ENCODE measurements at places on chromosomes 13 and 19.

DNA sequence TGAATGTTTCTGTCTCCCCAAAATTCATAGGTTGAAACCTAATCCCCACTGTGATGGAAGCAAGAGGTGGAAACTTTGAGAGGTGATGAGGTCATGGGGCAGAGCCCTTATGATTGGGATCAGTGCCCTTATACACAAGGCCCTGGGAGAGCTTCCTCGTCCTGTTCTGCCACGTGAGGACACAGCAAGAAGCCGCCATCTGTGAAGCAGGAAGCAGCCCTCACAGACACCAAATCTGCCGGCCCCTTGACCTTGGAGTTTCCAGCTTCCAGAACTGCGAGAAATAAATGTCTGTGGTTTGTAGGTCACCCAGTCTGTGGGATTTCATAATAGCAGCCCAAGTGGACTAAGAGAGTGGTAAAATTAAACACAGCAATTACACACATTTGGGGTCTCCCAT lies 737.4 kb downstream of the UQCRFS1 start:
- DNase-seq, result no peak

DNA sequence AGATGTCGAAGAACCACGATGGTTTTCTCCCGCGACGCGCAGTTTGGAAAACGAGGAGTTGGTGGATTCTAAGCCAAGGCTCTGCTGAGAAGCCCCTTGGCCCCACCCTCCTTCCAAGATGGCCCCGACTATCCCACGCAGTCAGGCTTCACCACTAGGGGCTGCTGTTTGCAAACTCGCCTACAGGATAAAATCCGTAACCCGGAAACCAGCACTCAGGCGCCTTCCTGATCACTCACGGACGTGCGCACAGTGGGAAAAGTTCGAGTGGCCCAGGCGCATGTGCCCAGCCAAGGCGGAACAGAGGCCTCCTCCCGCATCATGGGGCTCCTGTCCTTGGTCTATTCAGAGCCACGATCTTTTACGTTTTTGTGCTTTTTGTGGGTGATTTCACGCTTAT lies 19.2 kb upstream of the UQCR11 start:
- DNase-seq, result peak; percentile 47

GRCh38 chr19:38044267-38045111 lies 137.5 kb downstream of the SIPA1L3 start:
- no peak for DNase-seq

- peak; percentile 96 for DNase-seq
These were observed 2.2 kb downstream of the ARHGAP45 start for GRCh38 chr19:1069009-1069779.

GRCh38 chr19:23002690-23003422 lies at the start of gene ZNF728:
Gene ZNF728 (minus strand): TSS chr19:23003176. CDS start chr19:23003030, 146 bp downstream.
- no peak for DNase-seq

- DNase-seq, result no peak
These were observed 3.8 kb upstream of the LILRA5 start for GRCh38 chr19:54316746-54317107.

DNA sequence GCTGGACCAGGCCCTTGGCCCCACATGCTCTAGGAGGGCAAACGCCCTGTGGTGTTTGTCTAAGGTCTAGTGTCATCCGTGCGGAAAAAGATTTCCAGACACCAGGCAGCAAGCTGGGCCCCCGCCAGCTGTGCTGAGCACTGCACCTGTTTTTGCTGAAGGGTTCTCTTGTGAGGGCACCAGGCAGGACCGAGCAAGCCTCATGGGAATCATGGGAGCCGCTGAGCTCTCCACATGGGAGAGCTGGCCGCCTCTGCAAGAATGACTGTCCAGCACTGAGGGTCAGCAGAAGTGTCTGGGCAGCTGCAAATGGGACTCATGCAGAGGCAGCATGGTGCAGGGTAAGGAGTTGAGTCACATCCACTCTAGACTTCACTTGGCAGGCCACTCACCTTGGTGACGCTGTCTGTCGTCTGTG lies 12.0 kb downstream of the B3GNT8 start:
- DNase-seq, result no peak

GRCh38 chr19:38671654-38672053 lies 24.2 kb downstream of the ACTN4 start:
- no peak for DNase-seq

- no peak for DNase-seq
These were observed 6.6 kb upstream of the TPTE2 start for GRCh38 chr13:19567820-19568534.

DNA sequence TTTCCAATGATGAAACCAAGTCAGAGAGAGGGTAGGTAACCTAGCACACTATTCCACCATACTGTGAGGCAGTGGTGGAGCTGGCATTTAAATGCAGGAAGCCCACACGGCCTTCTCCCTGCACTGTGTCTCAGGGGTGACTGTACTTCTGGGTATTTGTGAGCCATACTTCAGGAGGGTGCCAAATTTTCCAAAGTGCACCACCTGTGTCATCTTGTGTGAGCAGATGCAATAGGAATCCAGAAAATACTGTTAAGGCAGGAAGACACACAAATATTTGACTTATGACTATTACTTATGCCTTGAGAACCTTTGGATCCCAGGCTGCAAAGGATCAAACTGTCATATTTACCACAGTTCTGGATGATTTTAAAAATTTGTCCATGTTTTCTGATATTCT lies 17.3 kb downstream of the ZNF229 start:
- no peak for DNase-seq

DNA sequence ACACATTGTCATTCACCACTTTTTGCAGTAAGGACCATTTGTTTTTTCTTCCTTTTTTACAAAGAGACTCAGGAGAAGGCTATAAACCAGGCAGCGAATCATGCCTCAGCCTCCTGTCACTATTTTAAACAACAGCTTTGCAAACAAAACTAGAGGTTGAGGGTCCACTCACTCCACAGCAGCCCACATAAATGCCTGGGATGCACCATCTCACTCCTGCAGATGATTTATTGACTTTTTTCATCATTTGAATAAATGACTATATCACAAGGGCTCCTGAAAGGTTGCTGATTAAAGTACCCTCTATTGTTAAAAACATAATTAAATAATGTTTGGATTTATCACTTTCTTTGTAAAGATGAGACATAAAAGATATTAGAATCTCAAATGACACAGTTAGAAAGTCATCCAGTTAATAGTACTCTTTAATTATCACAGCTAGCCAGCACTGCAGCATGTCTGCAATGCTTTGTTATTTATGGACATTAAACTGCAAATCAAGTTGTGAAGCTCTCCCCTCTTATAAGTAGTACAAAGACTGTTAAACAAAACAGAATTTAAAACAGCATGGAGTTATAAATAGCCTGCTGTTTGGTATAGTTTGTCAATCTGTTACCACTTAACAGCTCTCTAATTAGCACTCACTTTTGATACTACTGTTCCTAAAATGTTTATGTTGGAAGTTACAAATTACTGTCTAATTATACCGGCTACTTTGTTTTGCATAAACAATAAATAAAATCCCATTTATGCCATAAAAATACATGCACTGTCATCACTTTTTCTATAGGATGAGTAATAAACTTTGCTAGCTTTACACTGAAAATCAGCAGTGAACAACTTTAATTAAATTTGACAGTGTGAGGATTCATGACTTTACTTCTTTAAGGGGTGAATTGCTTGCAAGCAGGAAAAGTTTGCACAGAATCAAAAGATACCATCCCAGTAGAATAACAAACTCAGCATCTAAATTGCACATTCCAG lies 853.2 kb downstream of the UQCRFS1 start:
- no peak for DNase-seq

DNA sequence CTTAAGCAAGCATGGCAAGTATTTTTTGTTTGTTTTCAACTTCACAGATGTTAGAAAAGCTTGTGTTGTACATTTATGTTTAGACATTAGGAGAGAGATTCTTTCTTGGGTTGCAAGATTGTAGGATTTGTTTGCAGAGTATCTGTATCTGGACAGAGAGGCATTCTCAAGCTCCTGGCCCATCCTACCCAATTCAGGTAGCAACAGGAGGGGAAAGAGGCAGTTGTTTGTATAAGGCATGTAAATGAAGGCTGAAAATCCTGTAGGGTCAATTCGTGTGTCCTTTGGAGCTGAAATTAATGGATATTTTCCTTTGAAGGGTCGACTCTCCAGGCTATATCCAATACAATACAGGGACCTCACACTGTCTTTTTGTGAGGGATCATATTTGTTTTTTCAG lies 147.3 kb downstream of the KCNRG start:
- DNase-seq, result no peak

GRCh38 chr13:75404726-75405125 lies 77.2 kb downstream of the TBC1D4 start:
- DNase-seq, result no peak

GRCh38 chr19:13299838-13300237 lies 149.6 kb downstream of the IER2 start:
- no peak for DNase-seq

DNA sequence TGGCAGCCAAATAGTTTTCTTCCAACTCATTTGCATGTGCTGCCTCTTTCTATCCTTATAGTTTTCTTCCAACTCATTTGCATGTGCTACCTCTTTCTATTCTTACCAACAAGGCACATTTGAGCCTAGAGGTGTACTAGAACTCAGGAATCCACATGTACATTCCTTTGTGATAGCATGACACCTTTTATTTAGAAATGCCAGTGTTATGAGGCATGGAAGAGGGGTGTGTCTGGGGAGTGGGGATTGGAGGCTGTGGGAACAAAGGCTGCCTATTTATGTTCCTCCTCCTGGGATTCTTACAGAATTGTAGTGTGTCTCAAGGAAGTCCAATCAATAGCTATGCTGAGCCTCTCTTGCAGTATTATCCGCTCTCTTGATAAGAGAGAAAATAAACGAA lies 966.7 kb downstream of the PCDH17 start:
- DNase-seq, result no peak

- no peak for DNase-seq
These were observed 1364.9 kb upstream of the MIR17HG start for GRCh38 chr13:89982407-89983095.

DNA sequence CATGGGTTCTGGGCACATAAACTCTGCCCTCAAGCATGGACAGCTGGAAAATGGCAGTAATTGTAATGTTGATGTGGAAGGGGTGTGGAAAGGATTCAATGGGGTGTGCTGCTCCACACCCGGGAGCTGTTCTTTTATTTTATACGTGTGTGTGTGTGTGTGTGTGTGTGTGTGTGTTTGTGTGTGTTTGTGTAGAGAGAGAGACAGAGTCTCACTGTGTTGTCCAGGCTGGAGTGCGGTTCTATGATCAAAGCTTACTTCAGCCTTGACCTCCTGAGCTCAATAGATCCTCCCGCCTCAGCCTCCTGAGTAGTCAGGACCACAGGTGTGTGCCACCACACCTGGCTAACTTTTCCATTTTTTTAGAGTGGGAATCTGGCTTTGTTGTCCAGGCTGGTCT lies 2.8 kb downstream of the MRPS12 start:
- DNase-seq, result no peak

DNA sequence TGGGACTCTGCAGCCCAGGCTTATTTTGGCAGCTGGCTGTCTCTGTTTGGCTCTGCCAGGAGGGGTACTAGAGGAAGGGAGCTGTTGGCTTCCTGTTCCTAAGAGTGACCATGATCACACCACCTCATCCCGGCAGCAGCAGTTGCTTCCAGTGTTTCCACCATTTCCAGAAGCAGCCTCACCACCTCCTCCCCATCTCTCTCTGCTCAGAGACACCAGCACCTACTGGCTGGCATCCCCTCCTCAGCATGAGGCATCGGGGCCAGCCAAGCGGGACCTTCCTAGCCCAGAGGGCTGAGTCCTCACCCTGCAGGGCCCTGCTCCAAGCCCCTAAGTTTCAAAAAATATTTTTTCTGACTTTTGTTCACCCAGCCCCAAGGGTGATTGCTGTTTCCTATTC lies 59.0 kb downstream of the NUFIP1 start:
- no peak for DNase-seq

DNA sequence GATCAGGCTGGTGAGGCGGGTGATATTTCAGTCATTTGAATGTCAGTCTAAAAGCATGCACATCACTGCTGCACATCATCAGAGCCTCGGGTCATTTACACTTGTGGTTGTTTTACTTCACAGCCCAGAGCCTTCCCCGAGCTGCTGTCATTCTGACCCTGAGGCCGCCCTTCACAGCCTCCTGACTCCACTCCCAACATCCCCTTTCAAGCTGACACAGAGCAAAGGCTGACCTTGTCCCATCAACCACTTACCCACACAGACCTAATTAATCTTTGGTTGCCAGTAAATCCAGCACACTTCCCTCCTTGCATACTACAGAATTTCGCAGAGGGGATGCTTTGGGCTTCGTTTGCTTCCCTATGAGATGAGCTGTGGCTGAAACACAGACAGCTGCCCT lies 528.1 kb downstream of the DIAPH3 start:
- DNase-seq, result no peak

DNA sequence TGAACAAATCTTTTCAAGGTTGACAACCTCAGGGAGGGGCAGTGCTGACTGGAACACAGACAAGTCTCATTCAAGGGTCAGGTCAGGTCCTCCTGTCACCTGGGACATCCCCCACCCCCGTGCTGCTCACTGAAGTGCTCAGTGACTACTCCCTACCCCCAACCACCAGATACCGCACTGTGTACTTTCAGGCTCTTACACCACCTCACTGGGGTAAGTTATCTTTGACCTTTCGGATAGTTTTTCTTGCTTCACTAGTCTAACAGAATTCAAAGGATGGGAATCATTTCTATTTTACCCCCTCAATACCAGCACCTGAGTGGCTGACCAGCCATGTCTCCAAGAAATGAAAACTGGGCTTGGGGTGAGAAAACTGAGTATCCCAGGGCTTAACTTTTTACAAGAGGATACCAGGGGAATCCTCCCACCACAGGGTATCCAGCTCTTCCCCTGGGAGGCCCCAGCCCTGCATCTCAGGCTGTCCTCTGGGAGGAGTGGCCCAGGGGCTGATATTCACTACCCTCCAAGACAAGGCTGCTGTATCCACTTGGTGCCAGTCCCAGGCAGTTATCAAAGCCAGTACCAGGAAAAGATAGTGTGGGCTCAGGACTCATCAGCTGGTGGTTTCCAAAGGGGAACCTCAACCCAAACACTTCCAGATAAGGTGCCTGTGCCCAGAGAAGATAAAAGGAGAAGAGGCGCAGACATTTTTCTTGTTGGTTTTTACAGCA lies 2.1 kb downstream of the ZNF563 start:
- peak; percentile 30 for DNase-seq

DNA sequence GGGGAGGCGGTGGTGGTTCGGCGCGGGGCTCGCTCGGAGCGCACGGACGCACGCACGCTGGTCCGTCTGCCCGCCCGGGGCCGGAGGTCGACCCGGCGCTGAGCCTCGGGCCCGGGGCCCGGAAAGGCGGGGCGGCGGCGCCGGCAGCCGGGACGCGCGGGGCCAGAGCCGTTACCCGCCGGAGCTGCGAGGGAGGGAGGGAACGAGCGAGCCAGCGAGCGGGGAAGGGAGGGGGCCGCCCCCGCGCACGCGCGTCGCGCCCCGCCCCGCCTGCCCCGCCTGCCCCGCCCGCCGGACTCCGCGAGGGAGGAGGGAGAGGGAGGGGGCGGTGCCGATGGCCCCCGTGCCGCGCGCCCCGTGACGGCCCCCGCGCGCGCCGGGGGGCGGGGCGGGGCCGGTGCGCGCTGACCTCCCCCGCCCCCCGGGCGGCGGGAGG lies 15.0 kb downstream of the CIC start:
- DNase-seq, result peak; percentile 26

GRCh38 chr19:35115177-35115951 lies at the start of gene FXYD3:
Gene FXYD3 (plus strand): TSS chr19:35115823. CDS start chr19:35119377, 3,554 bp downstream.
- no peak for DNase-seq

- DNase-seq, result no peak
These were observed 11.9 kb upstream of the ZNF549 start for GRCh38 chr19:57515255-57515654.

- DNase-seq, result peak; percentile 82
These were observed 730 bp downstream of the NRTN start for GRCh38 chr19:5805462-5806132.
